ENCODE measurements at places on chromosomes 12 and 14.

GRCh38 chr12:70920251-70920851, at the start of gene PTPRR:
PTPRR (minus strand) TSS chr12:70920738; CDS start chr12:70920390, 348 bp downstream.
- DNase-seq, result no peak

- no peak for DNase-seq
These were observed 11.2 kb downstream of the MOK start for GRCh38 chr14:102293781-102294180.

DNA sequence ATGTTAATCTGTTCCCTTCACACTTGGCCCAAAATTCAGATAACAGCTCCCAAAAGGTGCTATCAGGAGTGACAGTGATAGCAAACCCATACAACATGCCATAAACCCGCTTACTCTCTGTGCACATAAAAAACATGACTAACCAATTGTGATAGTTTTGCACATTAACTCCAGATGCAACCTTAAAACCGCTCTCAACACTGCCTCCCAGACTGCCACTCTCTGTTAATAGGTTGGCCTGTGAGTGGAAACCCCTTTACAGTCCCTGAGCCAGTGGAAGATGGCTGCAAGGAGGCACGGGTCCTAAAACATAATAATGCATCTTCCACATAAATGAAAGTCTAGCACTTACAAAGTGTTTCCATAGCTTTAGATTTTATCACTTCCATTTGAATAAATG, 12.0 kb upstream of the TMTC1 start:
- no peak for DNase-seq

- no peak for DNase-seq
These were observed 177.6 kb downstream of the TMEM132C start for GRCh38 chr12:128444598-128444997.

DNA sequence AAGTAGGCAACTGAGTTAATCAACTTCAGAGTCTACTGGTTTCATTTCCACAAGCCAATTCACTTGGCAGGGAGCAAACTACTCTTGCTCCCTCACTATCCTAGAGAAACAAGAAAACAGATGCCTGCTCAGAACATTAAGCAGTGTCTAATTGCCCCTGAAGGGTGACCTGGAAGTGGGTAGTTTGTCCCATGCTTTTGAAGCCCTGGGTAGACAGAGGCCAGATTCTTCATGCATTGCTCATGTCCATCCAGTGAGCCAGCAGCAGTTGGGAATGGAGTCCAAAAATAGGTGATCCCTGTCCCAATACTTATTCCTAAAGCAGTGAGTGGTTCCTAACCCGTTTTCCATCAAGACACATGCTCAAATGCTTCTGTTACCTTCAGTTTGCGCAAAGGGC, 48.8 kb downstream of the BICDL1 start:
- DNase-seq, result no peak
